ENCODE measurements at places on chromosomes 5 and 9.

DNA sequence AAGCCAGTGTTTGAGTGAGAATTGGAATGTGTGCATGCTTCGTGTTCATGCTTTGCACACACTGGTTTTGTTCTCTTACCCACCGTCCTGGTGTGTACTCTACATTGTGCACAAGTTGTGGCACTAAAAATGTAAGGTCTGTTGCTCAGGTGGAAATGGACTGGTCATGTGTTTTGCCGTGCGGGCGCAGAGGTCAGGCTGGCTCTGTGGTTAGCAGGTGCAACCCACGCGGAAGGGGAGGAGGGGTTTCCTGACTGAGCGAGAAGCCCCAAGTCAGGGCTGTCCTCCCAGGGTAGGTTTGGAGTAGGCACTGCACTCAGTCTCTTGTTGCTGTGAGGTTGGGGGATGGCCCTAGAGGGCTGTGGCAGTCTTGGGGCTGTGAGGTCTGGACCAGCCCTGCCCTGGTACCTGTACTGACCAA lies 86.6 kb downstream of the EHMT1 start:
- no peak for DNase-seq

- no peak for DNase-seq
Observed at GRCh38 chr5:172071309-172071875, 65.0 kb upstream of the FBXW11 start.

- no peak for DNase-seq
Observed at GRCh38 chr5:157576678-157577077, 1.1 kb upstream of the ADAM19 start.

GRCh38 chr5:175248416-175248905 lies 195.5 kb downstream of the DRD1 start:
- DNase-seq = no peak

DNA sequence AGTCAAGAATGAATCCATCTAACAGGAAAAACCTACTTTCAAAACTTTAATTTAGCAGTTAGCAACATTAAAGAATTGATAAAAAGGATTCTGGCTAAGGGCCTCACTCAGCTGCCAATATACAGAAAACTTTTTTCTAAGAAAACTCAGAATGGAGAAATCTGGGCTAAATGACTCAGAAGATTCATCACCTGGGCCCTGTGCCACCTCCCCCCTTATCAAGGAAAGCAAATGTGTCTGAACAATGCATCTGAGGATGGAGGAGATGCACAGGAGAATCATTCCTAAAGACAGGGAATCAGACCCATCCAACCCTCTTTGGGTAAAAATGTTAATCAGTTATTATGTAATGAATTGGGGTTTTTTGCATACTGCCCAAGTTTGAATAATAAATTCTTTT lies 592.0 kb upstream of the DMAC1 start:
- no peak for DNase-seq

DNA sequence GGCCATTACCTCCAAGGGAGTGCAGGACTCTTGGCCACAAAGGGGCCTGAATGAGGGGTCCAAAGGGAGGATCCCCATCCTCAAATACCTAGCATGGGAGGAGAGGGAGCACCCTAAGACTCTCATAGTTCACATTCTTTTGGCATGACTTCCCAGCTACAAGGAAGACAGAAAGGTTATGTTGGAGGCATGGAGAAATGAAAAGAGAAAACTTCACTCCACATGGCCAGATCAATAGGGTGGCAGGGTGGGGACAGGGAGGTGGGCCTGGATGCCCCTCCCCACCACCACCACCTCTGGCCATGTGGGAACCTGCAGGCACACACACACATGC lies 97.6 kb downstream of the PAX5 start:
- no peak for DNase-seq

GRCh38 chr5:9483779-9484178 lies 62.1 kb downstream of the SEMA5A start:
- no peak for DNase-seq

GRCh38 chr9:77502568-77502967 lies 145.6 kb downstream of the GNA14 start:
- DNase-seq = no peak

DNA sequence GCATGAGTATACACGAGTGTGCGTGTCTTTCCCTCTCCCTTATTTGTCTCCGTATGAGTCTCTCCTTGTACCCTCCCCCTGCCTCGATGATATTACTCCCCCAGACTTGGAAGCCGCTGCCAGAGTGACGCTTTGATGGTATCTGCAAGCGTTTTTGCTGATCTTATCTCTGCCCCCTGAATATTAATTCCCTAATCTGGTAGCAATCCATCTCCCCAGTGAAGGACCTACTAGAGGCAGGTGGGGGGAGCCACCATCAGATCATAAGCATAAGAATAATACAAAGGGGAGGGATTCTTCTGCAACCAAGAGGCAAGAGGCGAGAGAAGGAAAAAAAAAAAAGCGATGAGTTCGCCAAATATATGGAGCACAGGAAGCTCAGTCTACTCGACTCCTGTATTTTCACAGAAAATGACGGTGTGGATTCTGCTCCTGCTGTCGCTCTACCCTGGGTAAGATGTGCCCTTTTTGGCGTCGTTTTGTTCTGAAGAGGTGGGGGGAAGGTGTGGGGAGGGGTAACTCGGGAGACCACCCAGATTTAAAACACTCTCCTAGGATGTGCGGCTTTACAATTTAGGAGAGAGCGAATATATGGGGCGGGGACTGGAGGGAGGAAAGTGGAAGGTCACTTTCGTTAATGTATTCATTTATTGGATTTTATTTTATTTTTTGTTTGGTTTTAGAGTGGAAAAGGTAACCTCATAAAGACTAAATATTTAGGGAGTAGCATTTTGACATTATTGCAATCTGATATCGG lies at the start of gene GABRG2:
GABRG2 (plus strand) TSS at position 119 of the 757 bp plus-strand sequence; CDS start at position 346, 227 bp downstream.
- DNase-seq = no peak

DNA sequence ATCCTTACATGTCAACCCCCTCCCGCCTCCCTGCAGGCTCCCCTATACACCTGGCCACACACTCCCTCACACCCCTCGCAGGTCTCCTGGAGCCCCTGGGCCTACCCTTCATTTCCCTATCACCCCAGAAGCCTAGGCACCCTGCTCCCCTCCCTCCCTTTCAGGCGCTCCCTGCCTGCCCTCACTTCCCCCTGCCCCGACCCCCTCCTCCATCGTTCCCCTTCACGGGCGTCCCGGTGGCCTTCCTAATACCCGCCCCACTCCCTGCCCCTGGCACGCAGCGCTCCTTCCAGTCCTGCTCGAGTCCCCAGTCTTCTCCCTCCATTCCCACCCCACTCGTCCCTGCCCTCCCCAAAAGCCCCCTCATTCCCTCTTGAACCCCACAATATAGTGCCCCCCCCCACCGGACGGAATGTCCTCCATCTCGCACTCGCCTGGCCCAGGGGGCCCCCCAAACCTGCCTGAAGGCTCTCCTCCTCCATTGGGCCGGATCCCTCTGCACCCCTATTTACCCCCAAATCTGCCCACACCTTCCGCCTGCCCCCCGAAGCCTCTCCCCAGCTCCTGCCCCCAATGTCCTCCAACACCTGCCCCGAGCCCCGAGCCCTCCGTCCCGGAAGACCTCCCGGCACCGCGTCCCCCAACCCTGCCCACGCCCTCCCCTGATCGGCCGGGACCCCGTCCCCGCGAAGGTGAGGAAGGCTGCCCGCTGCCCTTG lies 746 bp downstream of the STRBP start:
- DNase-seq = no peak
